ENCODE measurements at places on chromosomes 1 and 21.

- no peak for DNase-seq
Observed at GRCh38 chr1:171210355-171210754, 25.3 kb downstream of the FMO2 start.

GRCh38 chr21:31265366-31266013, 78.6 kb downstream of the TIAM1 start:
- DNase-seq = no peak

DNA sequence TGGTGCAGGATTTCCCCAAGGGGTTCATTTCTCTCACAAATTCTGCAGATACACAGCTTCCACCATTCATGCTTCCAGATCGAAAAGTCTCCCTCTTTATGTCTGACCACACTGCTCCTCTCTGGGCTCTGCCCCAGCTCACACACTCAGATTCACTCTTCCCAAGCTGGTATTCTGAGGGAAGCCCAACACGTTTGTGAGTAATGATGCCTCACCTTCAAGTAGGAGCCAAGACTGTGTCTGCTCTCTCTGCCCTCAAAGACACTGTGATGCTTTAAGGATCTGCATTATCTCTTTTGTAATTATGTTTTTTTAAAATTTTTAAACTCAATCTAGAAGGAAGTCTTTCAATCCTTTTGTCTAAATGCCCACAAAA, 19.8 kb downstream of the PRAMEF11 start:
- no peak for DNase-seq

DNA sequence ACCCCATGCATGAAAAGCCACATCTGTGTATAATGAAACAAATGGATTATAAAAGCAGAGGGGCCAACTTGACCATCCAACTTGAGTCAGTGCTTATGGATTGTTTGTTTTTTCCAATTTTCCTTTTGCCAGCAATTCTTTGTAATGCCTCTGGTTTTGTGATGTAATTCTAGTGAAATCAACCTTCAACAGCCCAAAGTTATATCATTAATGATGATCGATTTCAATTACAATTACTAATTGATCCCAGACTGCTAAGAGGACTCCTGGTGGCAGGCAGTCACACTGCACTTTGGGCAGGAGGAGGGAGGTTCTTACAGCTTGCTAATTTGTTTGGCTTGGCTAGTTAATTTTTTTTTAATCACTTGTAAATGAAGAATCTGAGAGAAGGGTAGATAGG, 552.3 kb downstream of the NUF2 start:
- no peak for DNase-seq

- DNase-seq = no peak
Observed at GRCh38 chr1:96804648-96805047, 83.1 kb downstream of the PTBP2 start.

DNA sequence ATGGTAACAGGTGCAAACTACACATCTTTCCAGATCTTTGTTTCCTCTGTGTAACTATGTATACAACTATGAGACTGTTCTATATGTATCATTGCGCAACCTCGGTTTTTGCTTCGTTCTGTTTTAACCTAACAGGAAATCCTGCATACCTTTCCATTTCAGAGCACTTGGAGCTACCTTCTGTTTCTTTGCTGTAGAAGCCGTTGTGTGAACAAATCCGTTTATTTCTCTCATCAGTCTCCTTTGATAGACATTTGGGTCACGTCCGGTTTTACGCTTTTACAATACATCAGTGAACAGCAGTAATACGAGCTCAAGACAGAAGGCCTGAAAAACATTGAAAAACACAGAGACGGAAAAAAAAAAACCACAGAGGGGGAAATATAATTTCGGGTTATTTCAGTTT, 10.5 kb downstream of the ATP5IF1 start:
- DNase-seq = no peak

DNA sequence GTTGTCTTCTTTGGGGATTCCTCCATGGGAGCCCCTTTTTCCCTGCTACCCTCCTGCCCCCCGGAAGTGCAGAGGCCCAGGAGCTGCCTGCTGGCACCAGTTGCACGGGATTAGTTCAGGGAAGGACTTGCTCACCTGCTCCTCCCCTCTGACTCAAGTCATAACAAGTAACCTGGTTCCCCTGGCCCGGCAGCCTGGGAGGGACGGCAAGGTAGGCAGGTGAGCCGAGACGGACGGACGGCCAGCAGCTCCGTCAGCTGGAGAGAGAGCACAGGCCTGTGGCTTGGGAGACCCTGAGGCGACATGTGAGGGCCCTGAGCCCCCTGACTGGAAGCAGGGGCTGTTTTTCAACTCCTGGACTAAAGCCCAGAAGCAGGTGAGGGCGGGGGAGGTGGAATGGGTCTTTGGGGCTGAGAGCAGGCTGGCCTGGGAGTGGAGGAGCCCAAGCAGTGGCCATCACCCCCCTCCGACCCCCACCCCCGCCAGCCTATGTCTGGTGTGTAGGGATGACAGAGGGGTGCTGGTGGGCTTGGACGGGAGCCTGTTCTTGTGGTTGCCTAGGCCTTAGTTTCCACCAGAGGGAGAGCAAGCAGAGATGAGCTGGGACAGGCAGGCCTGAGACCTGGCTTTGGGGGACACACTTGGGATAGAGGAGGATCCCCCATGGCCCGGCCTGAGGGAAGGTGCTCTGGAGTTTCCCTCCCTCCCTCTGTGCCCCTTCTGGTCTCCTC, at the start of gene INAVA:
INAVA (plus strand) TSS at position 189 of the 731 bp plus-strand sequence. CDS start 3,501 bp downstream, outside the sequence.
- peak; percentile 51 for DNase-seq

DNA sequence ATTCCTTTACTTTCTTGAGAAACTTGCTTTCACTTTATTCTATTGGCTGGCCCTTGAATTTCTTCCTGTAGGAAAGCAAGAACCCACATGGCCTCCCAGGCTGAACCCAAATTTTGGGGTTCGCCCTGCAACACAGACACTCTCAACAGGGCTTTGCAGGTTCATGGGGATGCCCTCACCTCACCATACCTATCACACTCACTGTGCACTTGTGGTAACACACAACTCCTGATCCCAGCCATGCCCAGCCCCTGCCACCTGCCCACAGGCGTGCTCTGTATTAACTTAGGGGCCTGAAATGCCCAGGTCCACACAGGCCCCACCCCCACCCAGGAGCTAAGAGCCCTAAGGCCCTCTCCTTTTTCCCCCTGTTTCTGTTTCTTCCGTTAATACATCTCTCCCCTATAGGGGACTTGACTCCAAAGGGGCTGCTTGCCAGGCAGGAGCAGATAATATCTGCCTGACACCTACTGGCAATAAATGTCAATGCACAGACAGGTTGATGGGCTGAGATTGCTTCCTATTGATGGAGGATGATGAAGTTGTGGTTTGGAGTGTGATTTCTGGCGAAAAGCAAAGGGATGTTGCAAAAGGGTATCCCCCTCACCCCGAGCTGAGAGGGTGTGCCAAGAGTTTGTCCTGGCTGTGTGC, 171.5 kb downstream of the AJAP1 start:
- DNase-seq = peak; percentile 55

All from left lung (tissue), 14 donors.